ENCODE measurements at places on chromosomes 3 and 15. TPM values are rescaled to one million over a fixed set of nuclear protein-coding genes. Genes with fewer than 3 reads are reported as not detected.

Gene CPNE9
- not detected for total RNA-seq

Gene LYZL4
- total RNA-seq: not detected

Gene NPAP1
- not detected for total RNA-seq

Gene FILIP1L
- not detected for total RNA-seq

Gene SH2D7
- total RNA-seq: not detected

Gene MUC20
- 0.63 TPM for total RNA-seq

Gene EFCAB12
- total RNA-seq: 0.21 TPM

Gene SLC9A9
- 0.56 TPM for total RNA-seq

Gene RARB
- not detected for total RNA-seq
